ENCODE measurements at places on chromosomes 4 and X.

DNA sequence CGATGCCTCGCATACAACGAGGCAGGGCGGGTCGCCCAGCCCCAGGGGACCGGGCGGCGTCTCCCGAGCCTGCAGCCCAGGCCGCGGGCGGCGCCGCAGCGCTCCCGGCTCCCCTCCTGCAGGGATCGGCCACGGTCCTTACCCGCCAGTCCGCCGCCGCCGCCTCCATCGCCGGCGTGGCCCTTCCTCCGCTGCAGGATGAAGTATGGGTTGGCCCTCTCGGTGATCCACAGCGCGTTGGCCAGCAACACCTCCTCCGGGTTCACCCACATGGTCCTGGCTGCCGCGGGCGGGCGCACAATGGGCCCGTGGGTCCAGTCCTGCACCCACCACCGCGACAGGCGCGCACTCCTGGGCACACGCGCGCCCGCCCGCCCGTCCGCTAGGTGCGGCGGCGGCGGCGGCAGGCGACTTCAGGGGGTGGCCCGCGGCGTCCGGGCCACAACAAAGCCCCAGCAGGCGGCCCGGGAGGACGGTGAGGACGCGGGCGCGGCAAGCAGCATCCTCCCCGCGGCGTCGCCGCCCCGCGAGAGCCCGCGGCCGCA, 339 bp downstream of the TBC1D9 start:
- peak; percentile 86 for DNase-seq

DNA sequence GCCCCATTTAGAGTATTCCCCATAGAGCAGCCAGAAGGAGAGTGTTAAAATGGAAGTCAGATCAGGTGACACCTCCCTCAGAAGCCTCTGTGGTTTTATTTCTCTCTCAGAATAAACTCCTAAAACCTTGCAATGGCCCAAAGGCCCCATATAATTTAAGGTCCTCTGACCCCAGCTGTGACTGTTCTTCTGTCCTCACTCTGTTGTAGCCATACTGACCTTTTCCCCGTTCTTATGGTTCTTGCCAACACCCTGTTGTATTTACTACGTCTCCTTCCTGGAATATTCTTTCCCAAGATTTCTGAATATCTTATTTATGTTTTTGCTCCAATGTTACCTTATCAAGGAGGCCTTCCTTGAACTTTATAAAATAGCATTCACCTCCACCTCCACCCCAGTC, 18.0 kb downstream of the ADH7 start:
- no peak for DNase-seq

GRCh38 chrX:47507153-47507867, 24.3 kb upstream of the ZNF41 start:
- no peak for DNase-seq

- DNase-seq = no peak
Measured at GRCh38 chr4:127239902-127240763, 392.6 kb upstream of the INTU start.

- DNase-seq = no peak
Measured at GRCh38 chrX:580030-580429, 50.6 kb upstream of the SHOX start.

Measured in lower leg skin (tissue), 4 donors.